Cortex of kidney (tissue), 1 donor: ENCODE measurements at places on chromosomes 6 and 20.

DNA sequence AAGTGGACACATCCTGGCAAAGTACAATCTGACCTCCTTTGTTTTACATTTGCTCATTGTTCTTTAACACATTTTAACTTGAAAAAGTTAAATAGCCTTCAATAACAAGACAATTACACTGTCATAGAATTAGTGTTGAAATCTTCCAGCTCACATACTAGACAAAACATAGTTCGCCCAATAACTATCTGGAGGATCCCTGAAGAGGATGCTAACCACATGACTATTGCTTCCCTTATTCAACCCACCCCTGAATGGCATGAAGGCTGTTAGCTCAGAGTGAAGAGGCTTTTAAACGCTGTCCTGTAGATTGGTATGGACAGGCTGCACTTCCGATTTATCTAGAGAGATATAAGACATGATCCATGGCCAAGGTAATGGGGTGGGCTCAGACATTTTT is 15.0 kb upstream of the DSE start:
- no peak for DNase-seq

- DNase-seq = no peak
Observed at GRCh38 chr6:78629836-78630235, 237.5 kb upstream of the IRAK1BP1 start.

- no peak for DNase-seq
Observed at GRCh38 chr6:105014954-105015353, 58.0 kb downstream of the LIN28B start.

GRCh38 chr6:157533048-157533871 is 152.3 kb downstream of the ZDHHC14 start:
- no peak for DNase-seq

DNA sequence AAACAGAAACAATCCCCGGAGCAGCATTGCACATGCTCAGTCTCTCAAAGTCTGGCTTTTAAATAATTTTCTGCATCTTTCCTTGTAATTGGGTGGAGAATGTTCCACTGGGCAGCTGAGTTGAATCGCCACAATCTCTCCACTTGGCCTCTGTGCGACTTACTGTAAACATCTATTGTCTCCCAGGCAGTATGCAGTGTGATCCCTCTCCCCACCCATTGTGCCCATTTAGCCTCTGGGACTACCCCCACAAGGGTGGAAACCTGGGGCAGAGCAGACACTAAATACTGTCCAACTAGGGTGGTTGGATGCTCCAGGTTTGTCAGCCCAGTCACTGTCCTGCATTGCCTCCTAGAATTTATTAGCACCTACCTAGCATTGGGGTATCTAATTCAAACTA is 96.2 kb downstream of the JARID2 start:
- no peak for DNase-seq

DNA sequence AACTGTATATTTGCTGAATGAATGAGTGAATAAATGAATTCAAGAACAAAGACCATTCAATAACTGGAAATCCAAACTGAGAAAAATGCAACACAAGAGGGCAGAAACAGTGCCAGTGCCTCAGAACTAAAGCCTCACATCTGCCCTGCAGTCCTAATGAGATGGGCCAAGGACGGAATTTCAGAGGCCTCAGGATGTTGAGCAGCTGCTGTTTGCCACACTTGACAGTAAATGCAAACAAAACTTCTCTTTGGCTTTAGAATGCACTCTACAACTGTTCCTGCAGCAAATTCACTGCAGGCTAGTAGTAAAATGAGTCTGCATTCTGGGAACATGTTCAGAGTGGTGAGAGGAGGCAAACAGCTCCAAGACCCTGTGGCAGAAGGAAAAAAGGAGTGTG is 177.6 kb upstream of the LRFN2 start:
- no peak for DNase-seq

DNA sequence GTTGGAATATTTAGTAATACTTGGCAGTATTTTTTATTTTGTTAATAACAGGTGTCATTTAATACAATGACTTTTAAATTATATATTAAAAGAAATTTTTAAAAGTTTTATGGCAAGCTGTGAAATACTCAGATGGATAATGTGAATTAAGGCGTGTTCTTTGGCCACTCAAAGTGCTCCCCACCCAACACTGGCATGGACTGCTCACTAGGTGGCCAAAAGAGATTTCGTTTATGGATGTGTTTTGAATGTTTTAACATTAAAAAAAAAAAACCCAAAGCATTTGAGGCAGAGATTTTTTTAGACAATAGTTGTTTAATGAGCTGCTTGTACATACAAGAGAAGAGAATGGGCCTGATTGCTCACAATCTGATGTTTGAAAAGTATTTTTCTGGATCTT is 86.5 kb downstream of the QKI start:
- DNase-seq = no peak

DNA sequence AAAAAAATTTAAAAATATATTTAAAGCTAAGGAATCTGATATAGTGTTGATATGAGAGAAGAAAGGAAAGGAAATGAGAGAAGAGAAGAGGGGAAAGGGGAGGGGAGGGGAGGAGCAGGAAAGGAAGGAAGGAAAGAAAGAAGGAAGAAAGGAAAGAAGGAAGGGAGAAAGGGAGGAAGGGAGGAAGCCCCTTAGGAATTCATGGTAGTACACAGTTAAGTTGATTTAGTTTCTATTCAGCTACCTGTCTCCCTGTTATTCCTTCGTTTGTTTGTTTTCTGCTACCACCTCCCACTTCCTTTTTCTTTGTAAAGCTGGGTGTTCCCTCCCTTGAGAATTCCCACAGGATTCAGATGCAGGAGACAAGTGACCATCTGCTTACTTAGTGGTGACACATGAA is 1025.4 kb upstream of the FLRT3 start:
- no peak for DNase-seq

DNA sequence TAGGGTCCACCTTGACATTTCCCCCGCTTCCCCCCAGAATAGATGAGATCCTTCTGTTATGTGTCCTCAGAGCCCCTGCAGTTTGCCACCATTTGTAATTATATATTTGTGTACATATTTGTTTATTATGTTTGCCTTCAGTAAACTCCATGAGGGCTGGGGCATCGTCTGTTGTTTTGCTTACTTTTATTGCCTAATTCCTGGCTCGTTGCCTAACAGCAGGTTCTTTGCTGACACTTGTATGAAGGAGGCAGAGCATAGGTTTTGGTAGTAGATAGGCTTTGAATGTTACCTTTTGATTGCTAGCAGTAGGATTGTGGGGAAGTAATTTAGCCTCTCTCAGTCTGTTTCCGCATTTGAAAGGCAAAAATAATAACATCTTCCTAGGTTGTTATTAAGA is 9.9 kb downstream of the MAP3K4 start:
- no peak for DNase-seq

- DNase-seq = no peak
Observed at GRCh38 chr20:17940224-17940971, 28.2 kb downstream of the SNX5 start.

GRCh38 chr6:39281312-39281980 is 32.8 kb downstream of the KCNK17 start:
- DNase-seq = no peak

GRCh38 chr6:116385921-116386320 is 15.2 kb downstream of the DSE start:
- DNase-seq = no peak

- no peak for DNase-seq
Observed at GRCh38 chr6:47168180-47168579, 126.0 kb upstream of the ADGRF1 start.

GRCh38 chr20:63119963-63120807 is 95.7 kb downstream of the YTHDF1 start:
- DNase-seq = no peak

DNA sequence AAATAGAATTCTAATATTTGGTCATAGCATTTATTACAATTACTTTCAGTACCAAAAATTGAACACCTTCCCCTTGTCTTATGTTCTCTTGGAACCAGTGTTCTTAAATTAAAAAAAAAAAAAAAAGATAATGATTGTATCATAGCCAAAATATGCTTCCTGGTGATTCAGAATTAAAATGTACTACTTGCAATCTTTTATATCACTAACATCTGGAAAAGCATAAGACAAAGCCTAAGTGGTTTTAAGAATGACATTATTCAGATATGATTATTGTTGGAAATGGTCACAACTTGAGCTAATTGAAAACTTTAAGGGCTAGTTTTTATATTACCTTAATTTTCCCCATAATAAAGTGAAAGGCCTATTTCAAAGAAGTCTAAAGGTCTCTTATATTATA is 493.3 kb upstream of the MARCKS start:
- no peak for DNase-seq

GRCh38 chr6:25287941-25288340 is 8.8 kb downstream of the CARMIL1 start:
- no peak for DNase-seq

- no peak for DNase-seq
Observed at GRCh38 chr6:6646859-6647258, 58.3 kb downstream of the LY86 start.

DNA sequence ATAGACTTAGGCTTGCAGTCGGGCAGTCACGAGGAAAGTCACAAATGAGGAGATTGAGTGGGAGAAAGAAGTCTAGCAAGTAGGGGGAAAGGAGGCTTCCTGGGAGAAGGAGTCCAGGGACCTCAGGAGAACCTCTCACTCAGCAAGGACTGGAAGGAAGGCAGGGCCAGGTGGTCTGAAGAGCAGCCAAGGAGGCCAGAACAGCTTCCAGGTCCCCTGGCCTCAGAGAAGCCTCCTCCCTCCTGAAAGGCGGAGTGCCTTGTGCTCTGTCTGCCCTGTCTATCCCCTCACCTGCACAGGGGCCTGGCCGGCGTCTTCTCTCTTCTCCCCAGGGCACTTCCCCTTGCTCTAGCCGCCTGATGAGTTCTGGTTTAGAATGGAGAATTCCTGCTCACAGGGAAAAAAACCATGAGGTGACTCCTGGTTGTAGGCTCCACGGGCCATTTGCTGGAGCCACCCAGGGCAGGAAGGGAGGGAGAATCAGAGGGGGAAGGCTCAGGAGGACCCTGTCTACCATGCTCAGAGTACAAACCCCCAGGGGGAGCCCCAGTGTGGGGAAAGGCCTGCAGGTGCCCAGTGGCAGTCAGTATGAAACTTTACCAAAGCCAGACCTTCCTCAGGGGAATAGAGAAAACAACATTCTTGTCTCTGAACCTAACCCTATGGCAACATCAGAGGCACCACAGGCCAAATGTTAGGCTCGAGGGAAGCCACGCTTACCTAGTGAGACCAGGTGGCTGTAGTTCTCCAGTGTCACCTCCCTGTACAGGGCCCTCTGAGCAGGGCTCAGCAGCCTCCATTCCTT is 11.2 kb downstream of the ZNF337 start:
- DNase-seq = no peak

GRCh38 chr6:122405417-122405816 is 6.0 kb downstream of the HSF2 start:
- no peak for DNase-seq

DNA sequence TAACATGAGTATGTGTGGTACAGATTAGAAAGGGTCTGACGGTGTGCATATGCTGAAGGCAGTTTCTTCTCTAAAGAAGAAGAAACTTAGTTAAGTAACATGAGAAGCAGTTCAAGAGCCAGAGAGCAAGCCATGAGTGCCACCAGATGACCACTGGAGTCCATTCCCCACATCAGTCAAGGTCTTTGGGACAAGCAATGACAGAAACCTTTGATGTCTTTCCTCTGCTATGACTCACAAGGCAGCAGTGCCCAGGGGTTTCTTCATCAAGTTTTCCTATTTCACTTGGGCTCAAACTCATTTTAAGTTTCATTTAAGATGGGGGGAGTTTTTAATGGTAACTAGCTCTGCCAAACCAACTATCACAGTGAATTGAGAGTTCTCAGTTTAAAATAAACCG is 303.8 kb upstream of the TBX18 start:
- DNase-seq = no peak
